ENCODE measurements at places on chromosomes 16 and 17. TPM values are rescaled to one million over a fixed set of nuclear protein-coding genes. Genes with fewer than 3 reads are reported as not detected.

GRCh38 chr17:74117087-74117698 lies 86.3 kb upstream of the RPL38 start:
- no peaks in the 10 kb centered on the region for H3K27me3 ChIP-seq
- no peaks in the 10 kb centered on the region for H3K36me3 ChIP-seq
- H3K4me1 ChIP-seq = peaks cover 3% of the 10 kb centered on the region
- no peak for DNase-seq

- no peak overlapping the region for H3K4me3 ChIP-seq
- no peak for DNase-seq
- no peaks in the 10 kb centered on the region for H3K4me1 ChIP-seq
- H3K27ac ChIP-seq = no peak overlapping the region
- H3K27me3 ChIP-seq = no peaks in the 10 kb centered on the region
- H3K36me3 ChIP-seq = no peaks in the 10 kb centered on the region
Measured at GRCh38 chr17:53191878-53192277, 630.8 kb upstream of the KIF2B start.

DNA sequence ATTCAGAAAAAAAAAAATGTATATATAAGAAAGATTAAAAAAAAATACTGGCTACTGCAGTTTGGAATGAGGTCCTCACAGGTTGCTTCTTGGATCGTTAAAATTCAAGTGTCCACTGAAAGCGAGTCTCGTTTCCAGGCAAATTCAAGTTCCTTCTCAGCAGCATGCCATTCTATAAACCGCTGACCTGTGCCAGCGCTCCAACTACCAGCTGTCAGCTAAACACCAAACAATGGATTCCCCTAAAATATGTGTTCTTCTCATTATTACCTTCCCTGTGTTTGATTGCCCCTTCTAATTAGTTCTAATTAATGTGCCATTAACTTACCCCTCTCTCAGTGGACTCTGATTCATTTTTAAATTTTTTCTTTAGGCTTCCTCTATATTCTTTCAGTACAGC lies 92.4 kb downstream of the DNAH9 start:
- no peak overlapping the region for H3K27ac ChIP-seq
- no peaks in the 10 kb centered on the region for H3K27me3 ChIP-seq
- no peak overlapping the region for H3K4me3 ChIP-seq
- DNase-seq = peak; percentile 7
- H3K4me1 ChIP-seq = no peaks in the 10 kb centered on the region

The WNT9B gene
- total RNA-seq = 1.2 TPM

Data from thyroid gland (tissue), 4 donors.